ENCODE measurements at places on chromosomes 12 and 14.

DNA sequence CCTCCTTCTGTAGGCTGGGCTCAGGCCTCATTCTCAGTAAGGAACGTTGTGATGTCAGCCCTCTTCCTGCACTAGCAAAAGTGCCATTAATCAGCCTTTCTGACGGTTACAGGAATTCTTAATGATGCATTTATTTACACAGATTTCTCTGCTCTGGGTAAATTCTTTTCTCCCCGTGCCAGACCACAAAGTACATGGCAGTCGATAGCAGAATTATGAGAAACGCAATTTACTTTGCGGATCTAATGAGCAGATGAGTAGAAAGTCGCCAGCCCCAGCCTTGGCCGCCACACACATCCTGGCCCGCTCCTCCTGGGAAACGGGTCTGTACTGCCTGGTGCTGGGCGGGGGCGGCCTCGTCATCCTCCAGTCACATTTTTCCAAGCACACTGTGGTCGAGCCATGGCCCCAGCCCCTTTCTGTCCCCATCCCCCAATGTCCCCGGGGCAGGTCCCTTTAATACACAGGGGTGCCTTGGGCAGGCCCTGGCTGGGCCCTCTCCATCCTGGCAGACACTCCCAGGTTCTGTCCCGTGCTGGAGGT is 25.9 kb downstream of the NOC4L start:
- no peak for DNase-seq

- DNase-seq = no peak
Observed at GRCh38 chr12:92012691-92013090, 133.0 kb downstream of the BTG1 start.

GRCh38 chr12:99721715-99722275 is 74.2 kb downstream of the GARIN6 start:
- no peak for DNase-seq

GRCh38 chr12:14729586-14729985 is 33.2 kb upstream of the GUCY2C start:
- DNase-seq = no peak

DNA sequence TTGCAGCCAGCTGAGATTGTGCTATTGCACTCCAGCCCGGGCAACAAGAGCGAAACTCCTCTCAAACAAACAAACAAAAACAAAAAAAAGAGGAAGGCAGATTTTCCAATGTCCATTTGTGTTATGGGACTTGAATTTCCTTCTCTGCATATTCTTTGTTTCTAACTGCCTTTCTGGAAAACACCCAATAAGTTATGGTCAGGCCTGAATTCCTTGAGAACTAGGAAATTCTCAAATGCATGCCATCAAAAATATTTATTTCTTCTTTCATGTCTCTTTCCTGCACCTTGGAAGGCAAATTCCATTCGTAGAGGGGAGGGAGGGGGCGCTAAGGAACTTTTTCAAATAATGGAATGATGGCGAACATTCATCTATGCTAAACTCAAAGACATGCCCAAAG is 117.6 kb upstream of the TMCC3 start:
- no peak for DNase-seq

DNA sequence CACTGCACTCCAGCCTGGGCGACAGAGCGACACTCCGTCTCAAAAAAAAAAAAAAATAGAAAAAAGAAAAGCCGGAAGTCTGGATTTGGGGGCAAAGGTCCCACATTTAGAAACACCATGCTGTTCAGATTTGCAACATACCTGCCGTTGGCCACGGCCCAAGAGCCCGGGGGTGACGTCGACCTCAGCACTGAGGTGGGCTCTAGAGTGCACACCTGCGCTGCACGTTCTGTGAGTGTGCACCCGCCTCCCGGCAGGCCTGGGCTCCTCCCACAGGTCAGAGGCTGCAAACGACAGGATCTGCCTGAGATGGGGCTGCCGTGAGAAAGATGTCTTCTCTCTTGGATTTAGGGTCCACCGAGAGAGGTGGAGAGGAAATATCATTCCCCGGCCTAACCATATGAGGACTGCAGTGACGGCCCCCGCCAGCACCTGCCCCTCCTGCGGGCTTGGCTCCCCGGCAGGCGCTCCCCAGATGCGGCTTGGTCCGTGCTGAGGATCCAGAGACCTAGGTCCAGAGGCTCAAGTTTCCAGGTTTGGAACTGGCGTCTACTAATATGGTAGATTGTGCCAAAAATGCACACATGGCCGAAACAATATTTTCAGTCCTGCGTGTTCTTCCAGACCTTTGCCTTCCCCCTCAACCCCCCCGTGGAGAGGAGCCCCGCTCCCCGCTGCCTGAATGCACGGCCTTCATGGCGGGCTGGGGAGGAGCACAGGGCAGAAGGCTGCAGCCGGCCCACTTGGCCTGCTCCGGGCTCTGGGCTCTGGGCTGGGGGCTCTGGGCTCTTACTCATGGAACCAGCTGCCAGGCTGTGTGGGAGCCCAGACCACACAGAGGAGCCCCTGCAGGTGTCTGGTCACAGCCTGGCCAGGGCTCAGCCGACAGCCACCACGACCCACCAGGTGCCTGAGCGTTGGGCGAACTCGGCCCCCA is 58.8 kb upstream of the FBRSL1 start:
- DNase-seq = no peak

GRCh38 chr14:72559202-72559601 is 334.7 kb downstream of the DPF3 start:
- DNase-seq = no peak

Data from GM13977 (cell line).